ENCODE measurements at places on chromosomes 3 and 15.

DNA sequence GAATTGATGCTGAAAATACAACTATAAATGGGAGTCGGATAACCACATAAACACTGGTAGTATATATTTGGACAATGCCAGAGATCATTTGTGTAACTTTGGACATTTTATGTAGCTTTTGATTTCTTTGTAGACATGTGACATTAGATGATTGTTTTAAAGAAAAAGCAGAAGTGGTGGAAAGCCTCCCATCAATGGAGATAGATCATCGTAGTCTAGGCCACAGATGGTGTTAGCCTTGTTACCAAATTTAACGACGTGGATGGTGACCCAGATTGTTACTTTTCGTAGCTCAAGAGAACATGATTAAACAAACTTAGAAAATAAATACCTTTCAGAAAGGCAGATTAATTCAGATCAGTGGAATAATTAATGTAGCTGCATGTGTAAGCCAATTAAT is 8.8 kb downstream of the CACNA1D start:
- no peak for DNase-seq

- DNase-seq: no peak
Measured at GRCh38 chr3:154690413-154690812, 260.4 kb upstream of the GPR149 start.

DNA sequence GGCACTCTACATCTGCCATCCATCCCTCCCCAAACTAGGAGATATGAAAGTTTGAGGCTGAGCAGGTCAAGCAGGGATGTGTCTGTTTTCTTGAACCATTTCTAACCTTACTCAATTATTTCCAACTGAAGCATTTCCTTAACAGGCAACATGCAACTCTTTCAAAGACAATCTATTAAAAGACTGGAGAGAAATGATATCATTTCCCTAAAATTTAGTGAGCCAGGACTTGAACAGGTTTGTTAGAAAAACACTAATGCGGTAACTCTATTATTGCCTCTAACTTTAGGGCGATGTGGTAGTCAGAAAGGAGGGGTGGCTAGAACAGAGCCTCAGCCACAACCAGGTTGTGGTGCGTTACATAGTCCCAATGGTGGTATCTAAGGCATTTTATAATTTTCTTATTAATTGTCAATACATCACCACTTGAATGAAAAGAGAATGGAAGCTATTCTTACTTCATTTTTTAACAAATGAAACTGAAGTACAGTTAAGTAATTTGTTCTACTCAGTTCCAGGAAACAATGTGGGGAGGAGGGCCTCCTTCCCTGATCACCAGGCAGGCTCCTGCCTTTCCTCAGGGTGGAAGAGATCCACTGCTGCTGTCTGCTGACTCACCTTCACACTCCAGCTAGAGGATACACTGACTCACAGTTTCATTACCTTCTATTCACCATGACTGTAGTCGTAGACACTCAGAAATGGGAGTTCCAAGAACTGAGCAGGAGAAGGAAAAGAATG is 22.8 kb downstream of the MYO1E start:
- no peak for DNase-seq

- DNase-seq: peak; percentile 83
Measured at GRCh38 chr3:36944641-36945270, at the start of gene TRANK1. Gene TRANK1, minus strand, starts transcription at chr3:36945054. Its CDS starts 245 bp downstream, at chr3:36944809.

- DNase-seq: peak; percentile 11
Measured at GRCh38 chr15:71440489-71441110, 325.3 kb downstream of the THSD4 start.

DNA sequence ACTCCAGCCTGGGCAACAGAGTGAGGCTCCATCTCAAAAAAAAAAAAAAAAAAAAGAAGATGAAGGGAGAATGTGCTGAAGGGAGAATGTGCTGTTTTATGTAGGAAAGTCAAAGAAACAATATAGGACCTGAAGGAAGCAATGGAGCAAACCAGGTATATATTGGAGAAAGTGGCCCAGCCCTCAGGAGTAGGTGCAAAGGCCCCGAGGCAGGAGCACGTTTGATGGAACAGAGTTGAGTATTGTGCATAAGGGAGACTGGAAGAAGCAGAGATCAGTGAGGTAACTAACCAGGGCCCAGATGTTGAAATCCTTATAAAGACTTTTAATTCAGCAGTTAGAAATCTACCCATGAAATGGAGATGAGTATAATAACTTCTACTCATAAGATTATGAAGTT is 79.6 kb downstream of the MAP2K5 start:
- DNase-seq: no peak

GRCh38 chr3:102180280-102180931 is 254.4 kb upstream of the ZPLD1 start:
- DNase-seq: no peak

DNA sequence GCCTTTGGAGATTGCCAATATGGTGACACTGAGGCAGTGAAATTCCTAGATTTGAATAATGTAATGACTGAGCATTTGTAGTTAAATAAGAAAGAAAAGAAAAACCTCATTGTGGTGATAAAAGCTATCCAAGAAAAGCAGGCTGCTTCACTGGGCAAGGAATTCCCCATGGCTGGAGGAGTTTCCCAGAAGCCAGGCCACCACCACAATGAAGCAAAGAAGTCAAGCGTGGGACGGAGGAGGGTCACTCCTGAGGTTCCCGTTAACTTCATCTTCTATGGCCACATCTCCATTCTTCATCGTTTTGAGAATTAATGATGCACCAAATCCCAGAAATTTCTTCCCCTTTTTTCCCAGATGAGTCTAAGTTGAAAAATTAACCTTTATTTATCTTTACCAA is 185.8 kb upstream of the BCL6 start:
- no peak for DNase-seq

DNA sequence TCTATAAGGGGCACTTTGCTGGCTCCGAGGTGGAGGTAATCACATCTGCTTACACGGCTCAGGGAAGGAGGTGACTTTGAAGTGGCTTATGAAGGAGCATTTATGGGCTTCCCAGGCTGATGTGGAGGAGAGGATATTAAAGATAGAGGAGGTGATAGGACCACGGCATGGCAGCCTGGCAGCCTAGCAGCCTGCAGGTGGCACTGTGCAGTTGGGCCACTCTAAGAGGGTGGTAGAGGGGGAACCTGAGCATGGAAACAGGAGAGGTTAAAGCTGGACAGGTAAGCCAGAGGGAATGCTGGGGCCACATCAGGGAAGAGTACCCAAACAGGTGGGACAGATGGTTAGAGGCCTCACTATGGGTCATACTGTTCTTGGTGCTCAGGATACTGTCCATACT is 375.0 kb downstream of the WDR72 start:
- no peak for DNase-seq

GRCh38 chr3:40298075-40298474 is 11.4 kb upstream of the EIF1B start:
- no peak for DNase-seq

GRCh38 chr3:194872669-194872977 is 186.9 kb downstream of the FAM43A start:
- DNase-seq: no peak

DNA sequence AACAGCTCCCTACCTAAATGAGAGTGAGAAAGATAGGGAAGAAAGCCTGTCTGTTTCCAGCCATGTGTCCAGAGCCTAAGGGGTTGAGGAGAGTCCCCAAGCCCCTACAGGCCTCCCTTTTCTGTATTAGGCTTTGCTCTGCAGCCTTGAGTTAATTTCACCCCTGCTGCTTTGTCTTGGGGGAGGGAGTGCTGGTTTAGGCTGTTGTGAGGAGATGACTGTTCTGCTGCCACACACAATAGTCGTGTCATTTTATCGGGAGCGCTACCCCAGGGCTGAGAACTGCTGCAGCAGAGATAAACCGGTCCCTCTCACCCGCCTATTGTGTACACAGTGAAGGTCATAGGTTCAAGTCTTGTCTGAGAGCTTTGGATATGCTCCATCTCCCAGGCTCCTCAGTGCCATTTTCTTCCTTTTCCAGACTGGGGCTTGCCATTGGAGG is 1.4 kb downstream of the ZNF609 start:
- DNase-seq: no peak

DNA sequence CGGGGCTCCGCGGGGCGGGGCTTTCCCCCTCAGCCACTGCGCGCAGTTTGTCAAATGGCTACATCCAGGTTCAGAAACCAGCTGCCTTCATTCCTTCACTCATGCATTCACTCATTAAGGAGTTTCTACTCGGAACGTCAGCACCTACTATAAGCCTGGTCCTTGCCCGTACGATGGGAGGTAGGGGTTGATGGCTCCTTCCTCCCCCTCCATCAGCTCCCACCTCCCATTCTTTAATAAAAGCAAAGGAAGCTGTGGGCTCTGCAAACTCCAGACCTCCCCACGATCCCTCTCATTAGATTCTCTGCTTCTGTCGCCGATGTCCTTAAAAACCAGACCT is 267 bp upstream of the CFAP92 start:
- DNase-seq: no peak

DNA sequence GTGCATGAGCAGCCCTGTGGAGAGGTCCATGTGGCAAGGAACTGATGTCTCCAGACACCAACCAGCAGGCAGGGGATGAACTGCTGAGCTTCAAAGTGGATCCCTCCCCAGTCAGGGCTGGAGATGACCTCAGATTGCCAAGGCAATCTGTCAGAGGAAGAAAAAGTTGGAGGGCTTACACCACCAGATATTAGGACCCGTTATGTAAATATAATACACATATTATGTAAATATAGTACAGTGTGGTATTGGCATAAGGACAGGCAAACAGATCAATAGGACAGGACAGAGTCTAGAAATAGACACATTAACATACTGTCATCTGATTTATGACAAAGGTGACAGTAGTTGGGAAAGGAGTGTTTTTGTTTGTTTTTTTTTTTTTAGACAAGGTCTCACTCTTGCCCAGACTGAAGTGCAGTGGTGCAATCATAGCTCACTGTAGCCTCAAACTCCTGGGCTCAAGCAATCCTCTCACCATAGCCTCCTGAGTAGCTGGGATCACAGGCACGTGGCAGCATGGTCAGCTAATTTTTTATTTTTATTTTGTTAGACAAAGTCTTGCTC is 18.0 kb upstream of the RAB7A start:
- no peak for DNase-seq

DNA sequence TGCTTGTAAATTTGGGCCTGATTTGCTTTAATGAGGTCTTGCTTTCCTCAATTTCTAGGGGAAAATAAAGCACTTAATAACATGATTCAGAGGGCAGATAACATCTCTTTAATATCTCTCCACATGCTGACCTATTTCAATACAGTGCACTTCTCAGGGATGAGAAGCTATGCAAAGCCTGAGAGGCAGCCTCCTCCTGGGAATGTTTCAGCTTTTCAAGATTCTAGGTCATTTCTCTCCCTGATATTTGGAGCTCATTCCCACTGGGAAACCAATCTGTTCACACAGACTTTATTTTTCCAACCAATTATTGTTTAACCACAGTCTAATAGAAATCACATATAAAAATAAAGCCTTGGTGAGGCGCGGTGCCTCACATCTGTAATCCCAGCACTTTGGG is 67.0 kb upstream of the LSAMP start:
- DNase-seq: no peak

DNA sequence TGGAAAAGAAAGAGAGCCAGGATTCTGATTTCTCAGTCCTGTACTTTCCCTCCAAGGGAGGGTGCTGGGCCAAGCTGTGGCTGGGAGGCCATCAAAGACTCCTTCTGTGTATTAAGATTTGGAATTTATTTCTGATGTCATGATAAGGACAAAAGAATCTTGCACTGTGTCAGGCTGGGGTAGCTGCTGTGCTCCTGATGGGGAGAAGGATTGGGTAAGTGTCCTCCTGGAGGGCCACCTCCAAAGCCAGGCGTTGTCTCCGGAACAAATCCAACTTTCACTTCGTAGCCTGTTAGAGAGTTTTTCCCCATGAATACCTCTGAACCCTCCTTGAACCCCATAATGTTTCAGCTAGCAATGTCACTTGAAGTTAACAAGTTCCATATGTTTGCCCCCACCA is 29.9 kb downstream of the CLDN11 start:
- DNase-seq: no peak

GRCh38 chr3:163753033-163753432 is 1325.3 kb downstream of the SI start:
- no peak for DNase-seq

DNA sequence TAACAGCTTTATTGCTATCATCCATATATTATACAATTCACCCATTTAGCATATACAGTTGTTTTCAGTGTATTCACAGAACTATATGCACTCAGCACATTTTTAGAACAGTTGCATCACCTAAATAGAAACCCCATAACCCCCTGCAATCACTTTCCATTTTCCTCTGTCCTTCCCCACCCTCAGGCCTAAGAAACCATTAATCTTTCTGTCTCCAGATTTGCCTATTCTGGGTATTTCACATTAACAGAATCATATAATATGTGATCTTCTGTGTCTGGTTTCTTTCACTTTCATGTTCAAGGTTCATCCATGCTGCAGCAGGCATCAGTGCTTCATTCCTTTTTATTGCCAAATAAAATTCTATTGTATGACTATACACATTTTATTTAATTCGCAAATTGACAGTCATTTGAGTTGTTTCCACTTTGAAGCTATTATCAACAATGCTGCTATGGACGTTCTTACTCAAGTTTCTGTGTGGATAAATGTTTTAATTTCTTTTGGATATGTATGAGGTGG is 39.8 kb downstream of the ADAMTS17 start:
- no peak for DNase-seq

GRCh38 chr3:174810254-174810653 is 48.9 kb upstream of the NAALADL2 start:
- DNase-seq: no peak

DNA sequence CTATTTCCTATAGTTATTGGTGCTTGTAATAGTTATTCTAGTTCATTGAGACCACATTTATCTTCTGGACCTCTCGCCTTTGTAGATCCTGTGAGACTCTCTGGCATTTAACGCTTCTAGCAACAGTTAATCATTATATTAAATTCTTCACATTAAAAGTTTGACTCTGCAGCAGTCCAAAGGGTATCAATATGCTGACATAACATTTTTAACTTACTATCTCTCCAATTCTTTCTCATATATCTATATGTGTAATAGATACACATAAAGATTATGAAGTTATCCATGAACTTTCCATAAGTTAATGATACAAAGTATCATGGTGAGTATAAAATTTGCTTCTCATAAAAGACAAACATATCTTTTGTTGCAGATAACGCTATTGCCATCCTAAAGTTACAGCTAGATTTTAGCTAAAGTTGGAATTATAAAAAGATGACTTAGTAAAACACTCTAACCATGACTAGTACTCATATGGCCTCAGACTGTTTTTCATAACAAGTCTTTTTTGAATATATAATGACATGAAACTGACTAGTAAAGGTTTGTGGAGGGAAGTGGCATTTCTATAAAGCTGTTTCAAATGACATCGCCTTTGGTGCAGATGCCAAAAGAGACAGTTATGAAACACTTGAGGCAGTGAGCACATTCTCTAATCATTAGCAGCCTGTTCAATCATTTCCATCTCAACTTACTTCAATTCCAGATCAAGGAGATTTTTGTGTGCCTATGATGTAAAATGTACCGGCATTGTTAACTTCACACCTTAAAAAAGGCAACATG is 379.3 kb upstream of the CBLB start:
- DNase-seq: no peak

GRCh38 chr15:53208751-53209150 is 418.6 kb upstream of the ONECUT1 start:
- no peak for DNase-seq

Data from CD4-positive, alpha-beta memory T cell (primary cell).